LNCaP clone FGC (cell line): ENCODE measurements at places on chromosomes 3 and 15.

DNA sequence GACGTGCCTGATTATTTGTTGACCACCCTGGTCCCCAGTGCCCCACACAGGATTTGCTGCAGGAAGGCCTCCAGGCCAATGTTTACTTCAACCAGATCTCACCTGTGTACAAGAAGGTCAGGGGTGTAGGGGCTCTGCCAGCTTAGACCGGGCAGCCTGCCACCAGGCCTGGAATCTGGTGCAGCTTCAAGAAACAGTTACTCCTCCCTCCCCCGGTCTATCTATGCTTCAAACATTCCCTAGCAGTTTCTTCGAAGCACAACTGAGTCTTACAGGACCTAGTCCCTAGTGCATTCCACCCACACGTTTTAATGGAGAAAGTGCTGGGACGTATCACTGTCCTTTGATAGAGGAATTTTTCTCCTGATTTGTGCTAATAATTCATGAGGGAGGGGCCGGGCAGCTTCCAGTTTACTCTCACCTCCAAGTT is 8.0 kb downstream of the SH3BP5 start:
- DNase-seq = peak; percentile 81

GRCh38 chr3:53973905-53974304 is 82.2 kb upstream of the SELENOK start:
- DNase-seq = no peak

- DNase-seq = no peak
Observed at GRCh38 chr15:100020614-100021013, 287.4 kb upstream of the LYSMD4 start.

GRCh38 chr3:40308725-40309417 is 636 bp upstream of the EIF1B start:
- no peak for DNase-seq

DNA sequence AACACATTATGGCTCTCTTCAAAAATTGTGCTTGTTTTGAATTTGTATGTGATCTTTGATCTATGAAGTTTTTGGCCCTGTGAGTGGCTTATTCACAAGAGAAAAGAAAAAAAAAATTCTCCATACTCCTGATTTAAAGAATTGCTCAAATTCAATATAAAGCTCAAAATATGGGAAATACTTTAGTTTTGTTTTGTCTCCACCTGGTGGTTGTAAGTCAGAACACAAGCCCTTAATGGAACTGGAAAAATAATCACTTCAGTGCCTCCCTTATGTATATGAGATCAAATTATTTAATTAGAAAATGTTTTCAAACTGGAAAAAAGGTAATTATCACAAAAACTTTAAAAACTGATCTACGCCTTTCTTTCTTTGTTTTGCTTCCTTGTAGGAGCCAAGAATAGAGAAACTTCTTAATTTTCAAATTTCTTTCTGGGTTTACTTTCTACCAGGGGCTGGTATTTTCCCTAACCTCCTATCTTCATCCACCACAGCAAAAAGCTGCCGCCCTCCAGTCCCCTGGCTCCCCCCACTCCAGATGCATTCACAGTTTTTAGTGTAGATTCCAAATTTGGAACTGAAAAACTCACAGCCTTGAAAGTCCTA is 50.6 kb downstream of the SERP1 start:
- DNase-seq = no peak

- no peak for DNase-seq
Observed at GRCh38 chr3:123025642-123026521, 1.7 kb downstream of the SEMA5B start.

DNA sequence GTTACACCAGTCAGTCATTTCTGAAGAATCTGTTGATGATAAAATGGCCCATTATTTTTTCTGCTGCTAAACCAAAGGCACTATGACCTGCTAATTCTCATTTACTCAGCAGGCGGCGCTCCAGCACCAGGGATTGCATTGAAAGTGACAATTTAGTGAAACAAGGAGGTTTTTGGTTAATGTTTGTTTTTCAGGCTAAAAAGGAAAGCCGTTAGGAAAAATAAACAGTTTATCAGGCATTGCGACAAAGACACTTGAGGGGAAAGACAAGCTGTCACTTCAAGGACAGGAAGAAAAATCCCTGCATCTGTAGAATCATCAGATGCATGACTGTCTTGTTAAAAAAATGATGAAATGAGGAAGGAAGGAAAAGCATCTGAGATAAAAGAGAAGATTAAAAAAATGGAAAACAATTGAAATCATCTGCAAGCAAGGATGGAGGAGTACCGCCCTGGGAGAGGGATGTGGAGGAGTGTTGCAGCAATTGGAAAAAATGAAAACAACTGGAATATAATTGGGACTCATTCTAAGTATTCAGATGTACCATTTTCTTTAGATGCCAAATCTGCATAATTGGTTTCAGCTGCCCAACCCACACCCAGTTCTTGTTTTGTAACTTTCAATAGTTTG is 54.0 kb downstream of the NR1D2 start:
- DNase-seq = peak; percentile 15

DNA sequence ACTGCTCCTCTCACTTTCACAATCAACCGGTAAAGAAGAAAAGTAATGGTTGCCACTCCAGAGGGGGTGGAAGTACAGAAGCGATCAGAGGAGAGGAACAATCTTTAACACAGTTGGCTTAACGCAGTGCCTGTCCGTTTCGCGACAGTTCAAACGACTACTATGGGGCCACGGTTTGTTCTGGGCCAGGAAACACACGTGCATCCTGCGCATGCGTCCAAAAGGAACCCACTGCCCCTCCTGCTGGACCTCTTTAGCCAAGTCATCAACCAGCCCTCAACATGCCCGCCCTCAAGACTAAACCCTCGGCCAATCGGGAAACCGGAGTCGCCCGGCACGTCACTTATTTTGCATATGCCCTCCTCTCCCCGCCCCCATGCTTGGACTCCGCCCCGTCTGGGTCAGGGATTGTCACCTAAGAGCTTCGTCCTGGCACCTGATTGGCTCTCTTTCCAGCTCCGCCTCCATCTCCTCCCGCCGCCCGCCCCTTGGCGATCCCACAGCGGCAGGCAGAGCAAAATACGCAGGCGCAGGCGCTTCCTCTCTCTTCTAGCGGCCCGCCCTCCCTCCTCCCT is 345 bp upstream of the CDV3 start:
- DNase-seq = peak; percentile 100

DNA sequence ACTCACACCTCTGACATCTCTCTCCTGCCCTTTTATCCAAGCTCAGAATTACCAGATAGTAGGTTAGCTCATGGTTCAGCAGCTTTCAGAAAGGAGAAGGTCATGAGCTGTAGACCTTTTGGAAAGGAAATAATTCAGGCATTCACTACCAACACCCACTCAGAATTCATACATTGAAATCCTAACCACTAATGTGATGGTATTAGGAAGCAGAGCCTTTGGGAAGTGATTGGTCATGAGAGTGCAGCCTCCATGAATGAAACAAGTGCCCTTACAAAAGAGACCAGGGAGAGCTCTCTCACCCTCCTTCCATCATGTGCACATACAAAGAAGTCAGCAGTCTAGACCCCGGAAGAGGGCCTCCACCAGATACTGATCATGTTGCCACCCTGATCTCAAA is 315.8 kb upstream of the CCDC54 start:
- DNase-seq = no peak

- DNase-seq = no peak
Observed at GRCh38 chr3:148615382-148615781, 82.3 kb upstream of the AGTR1 start.

- no peak for DNase-seq
Observed at GRCh38 chr15:101775136-101775535, 28.2 kb upstream of the OR4F6 start.

DNA sequence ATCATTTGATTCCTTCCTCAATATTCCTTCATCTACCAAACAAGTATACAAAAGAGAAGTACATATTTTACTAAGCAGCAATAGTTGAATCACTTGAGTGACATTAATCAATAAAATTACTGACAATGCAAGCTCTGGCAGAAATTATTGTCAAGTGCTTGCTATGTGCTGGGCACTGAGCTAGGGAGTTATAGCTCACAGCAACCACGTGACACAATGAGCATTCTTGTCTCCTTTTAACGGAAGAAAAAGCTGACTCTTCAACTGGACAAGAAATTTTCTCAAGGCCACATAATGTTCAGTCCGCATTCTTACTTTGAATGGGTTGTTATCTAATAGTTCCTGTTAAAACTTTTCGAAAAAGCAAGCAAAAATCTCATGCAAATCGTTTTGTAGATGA is 500.1 kb downstream of the PYDC2 start:
- no peak for DNase-seq

- no peak for DNase-seq
Observed at GRCh38 chr3:138222942-138223287, 35.8 kb downstream of the ARMC8 start.

DNA sequence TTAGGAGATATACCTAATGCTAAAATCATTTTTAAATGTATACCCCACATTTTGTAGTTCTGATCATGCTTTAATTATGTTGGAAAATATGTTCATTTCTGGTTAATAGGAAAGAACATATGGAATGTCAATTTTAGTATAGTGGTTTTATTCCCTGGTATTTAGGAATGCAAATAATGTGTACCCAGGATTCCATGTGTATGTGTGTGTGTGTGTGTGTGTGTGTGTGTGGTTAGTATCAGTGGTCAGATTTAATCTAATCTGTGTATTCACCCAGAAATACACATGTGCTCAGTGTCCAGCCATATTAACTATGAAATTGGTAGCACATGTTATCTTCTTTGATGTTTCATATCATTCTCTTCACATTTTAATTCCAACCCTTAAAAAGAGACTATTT is 233.5 kb upstream of the DCBLD2 start:
- no peak for DNase-seq

DNA sequence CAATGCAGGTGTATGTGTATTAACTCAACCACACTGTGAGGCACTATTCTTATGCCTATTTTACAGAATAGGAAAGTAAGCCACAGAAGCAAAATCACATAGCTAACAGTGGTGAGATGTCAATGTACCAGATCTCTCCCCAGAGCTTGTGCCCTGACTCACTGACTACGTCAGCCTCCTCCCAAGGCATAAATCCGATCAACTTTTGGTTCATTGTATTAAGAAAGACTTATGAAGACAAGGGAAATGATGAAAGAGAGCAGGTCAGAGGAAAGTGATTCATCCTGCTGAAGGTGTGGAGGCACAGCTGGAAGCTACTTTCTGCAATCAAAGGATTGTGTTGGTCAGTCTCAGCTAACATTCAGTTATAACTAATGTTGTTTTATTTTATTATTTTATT is 33.0 kb upstream of the SV2B start:
- DNase-seq = no peak

GRCh38 chr3:7204848-7205156 is 343.9 kb downstream of the GRM7 start:
- no peak for DNase-seq

- DNase-seq = no peak
Observed at GRCh38 chr15:29969562-29970401, 113.0 kb upstream of the GOLGA8J start.

DNA sequence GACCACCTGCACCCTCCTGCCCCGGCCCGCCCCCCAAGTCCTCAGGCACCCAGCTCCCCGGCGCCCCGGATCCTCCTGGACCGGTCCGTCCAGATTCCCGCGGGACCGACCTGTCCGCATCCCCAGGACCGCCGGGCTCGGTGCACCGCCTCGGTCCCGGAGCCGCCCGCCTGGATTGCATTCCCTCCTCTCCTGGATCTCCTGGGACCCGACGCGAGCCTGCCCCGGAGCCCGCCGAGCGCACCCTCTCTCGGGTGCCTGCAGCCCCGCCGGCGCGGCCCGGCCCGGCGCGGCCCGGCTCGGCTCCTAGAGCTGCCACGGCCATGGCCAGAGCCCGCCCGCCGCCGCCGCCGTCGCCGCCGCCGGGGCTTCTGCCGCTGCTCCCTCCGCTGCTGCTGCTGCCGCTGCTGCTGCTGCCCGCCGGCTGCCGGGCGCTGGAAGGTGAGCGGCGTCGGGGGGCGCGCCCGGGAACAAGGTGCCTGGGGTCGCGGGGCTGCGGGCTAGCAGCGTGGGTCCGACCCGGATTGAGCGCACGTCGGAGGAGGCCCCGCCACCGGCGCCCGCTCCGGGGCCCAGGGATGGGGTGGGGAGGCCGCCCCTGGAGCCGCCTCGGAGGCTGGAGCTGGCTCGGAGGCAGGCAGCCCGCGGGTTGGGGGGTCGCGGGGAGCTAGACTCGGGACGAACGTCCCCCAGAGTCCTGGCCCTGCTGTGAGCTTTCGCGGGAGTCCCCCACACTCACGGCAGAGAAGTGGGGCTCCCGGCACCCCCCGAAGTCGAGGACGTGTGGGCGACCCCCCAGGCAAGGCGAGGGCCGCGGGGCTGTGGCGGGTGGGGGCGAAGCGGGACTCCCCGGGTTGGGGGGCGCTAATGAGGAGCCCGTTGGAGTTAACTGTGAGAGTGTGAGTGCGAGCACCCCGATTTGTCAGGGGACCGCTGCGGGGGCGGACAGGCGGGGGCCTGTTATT is 610 bp downstream of the EPHB3 start:
- no peak for DNase-seq

DNA sequence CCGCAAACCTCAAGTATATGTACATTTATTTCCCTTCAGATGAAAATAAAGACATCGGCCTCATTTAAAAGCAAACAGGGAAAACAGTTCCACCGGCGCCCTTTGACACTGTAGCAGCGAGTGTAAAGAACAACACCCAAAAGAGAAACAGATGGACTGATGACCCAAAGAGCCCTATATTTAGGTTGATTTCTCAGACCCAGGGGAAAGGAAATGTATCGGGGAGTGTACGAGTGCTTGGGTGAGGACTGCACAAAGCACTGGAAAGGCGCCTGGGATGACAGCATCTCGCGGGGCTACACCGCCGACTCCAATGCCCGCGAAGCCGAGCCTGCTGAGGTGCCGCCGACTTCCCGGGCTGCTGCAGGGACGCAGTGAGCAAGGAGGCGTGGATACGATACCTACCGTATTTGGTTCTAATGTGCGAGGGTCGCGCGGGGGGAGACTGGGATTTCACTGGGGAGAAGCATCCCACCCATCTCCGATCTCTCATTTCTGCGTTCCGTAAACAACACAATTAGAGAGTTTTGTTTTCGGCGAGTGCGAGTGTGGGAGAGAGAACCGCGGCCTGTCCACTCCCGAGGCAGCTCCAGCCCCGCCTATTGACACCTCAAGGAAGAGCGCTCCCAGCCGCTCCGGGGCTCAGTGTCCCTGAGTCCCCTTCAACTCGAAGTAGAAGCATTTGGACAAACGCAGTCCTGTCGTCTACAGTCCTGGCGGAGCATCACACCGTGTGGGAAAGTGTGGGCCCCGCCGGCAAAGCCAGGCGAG is 2.0 kb downstream of the MECOM start:
- DNase-seq = no peak

DNA sequence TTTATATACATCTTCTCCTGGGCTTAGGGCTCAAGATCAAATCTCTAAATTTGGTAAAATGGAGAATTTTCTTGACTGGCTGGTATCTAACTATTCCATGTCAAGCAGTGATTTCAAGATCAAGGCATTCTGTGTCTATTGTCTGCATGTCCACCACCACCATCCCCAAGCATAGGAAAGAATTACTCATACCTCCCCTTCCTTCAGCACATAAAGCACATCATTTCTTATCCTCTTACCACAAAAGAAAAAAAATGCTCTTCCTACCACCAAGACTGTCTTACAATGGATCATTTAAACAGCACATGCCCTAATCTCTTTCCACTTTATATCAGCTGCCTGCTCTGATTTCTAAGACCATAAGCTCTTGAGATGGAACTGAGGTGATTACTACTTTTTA is 470.5 kb upstream of the THBS1 start:
- DNase-seq = no peak

- DNase-seq = no peak
Observed at GRCh38 chr3:71846185-71846584, 61.2 kb upstream of the PROK2 start.
